A375 (cell line): ENCODE measurements at places on chromosomes 6 and 20. TPM values are rescaled to one million over a fixed set of nuclear protein-coding genes. Genes with fewer than 3 reads are reported as not detected.

Gene ENPP3
- 0.26 and 0.80 TPM in 2 replicates for total RNA-seq

Gene RRAGD
- total RNA-seq = 4.0 and 4.5 TPM in 2 replicates

Gene SMPDL3A
- 2.1 and 2.3 TPM in 2 replicates for total RNA-seq

Gene RAB32
- 16.7 and 17.7 TPM in 2 replicates for total RNA-seq

Gene KCNS1
- total RNA-seq = not detected in 2 replicates

Gene KHDC1
- not detected in 2 replicates for total RNA-seq

Gene OTOR
- not detected in 2 replicates for total RNA-seq

Gene NOTCH4
- 4.6 and 4.7 TPM in 2 replicates for total RNA-seq

Gene CLIC5
- 0.03 TPM in 1 of 2 replicates, not detected in the other for total RNA-seq

Gene SRMS
- total RNA-seq = not detected in 2 replicates

Gene MAFB
- total RNA-seq = 0.04 and 0.40 TPM in 2 replicates

Gene OXT
- total RNA-seq = not detected in 2 replicates
